ENCODE measurements at places on chromosomes 1 and 21. TPM values are rescaled to one million over a fixed set of nuclear protein-coding genes. Genes with fewer than 3 reads are reported as not detected.

The SPATA1 gene
- 0.79 TPM for total RNA-seq

The UMODL1 gene
- under 0.01 TPM for total RNA-seq

The PIK3CD gene
- total RNA-seq, result 3.8 TPM

The LIPI gene
- not detected for total RNA-seq

The S100A7A gene
- total RNA-seq, result 0.30 TPM

The SELP gene
- 1.4 TPM for total RNA-seq

The ZFP69B gene
- 3.5 TPM for total RNA-seq

The FAAH gene
- 11.2 TPM for total RNA-seq

The FTCD gene
- 0.20 TPM for total RNA-seq

The GPR37L1 gene
- total RNA-seq, result not detected

The PYHIN1 gene
- total RNA-seq, result 0.20 TPM

The VSIG8 gene
- total RNA-seq, result 8.2 TPM

The CLCA2 gene
- total RNA-seq, result 32.0 TPM

The IL22RA1 gene
- 5.0 TPM for total RNA-seq

The ZNF648 gene
- total RNA-seq, result 0.89 TPM

The FCAMR gene
- not detected for total RNA-seq

The CD244 gene
- 0.49 TPM for total RNA-seq

The PSRC1 gene
- 5.0 TPM for total RNA-seq

The AMY1C gene
- not detected for total RNA-seq

The IRF2BP2 gene
- 96.2 TPM for total RNA-seq

The OR14C36 gene
- not detected for total RNA-seq

The NBPF11 gene
- 10.0 TPM for total RNA-seq

All from skin of body (tissue), 3 donors.